Activated T-helper 1 cell treated with anti-CD3 and anti-CD28 coated beads, Interleukin-2, amount 50 U/mL, for 16 hours (primary cell): ENCODE measurements at places on chromosomes 4 and X.

DNA sequence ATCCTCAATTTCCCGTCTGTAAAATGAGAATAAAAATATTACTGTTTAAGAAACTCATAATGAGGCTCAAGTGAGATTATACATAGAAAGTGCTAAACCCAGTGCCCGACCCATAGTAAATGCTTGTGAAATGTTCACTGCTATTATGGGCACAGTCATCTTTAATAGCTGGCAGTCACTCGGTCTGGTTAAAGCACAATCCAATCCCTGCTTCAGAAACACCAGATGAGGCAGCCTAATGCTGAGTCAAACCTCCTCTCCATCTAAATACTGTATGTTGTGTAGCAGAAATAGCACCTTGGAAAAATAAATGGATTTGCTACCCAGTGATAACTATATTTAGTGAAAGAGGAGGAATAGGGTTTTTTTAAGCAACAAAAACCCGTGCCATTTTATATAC, 14.5 kb downstream of the EVC2 start:
- DNase-seq: no peak

DNA sequence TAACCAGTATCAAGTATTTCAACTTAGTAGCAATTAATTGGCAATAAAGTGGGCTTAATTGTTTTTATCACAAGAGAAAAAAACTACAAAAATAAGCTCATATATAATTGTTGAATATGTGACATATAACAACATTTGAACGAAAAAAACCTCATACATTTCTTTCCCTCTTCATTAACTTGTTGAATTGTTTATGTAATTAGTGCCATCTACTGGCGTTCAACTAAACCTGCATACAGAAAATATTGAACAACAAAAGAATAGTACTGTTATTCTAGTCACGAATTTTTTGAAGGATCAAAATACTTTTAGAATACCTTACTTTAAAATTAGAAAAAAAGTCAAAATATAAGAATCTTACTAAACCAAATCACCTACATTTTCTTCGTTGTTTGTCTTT, 586.5 kb upstream of the FTHL17 start:
- no peak for DNase-seq

DNA sequence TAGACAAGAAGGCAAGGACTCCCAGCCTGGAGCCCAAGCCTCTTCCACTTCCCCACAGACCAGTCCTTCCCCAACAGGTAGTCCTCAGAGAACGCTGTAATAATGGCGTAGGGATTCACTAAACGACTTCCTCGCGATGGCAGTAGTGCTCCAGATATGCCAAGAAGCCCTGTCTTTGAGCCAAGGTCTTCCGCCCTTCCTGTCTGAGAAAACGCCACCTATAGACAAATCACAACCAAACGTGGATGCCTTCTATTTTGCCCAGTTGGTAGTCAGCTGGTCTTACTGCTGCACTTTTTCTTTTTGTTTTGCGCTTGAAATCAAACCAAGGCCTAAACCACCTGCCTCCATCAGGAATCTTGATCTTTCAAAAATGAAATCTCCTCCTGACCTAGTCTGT, 203.3 kb downstream of the OR13H1 start:
- DNase-seq: peak; percentile 61

GRCh38 chrX:150642423-150642822, 50.8 kb upstream of the MTMR1 start:
- DNase-seq: no peak

- DNase-seq: no peak
Observed at GRCh38 chr4:3320361-3321023, 27.7 kb downstream of the RGS12 start.

- DNase-seq: no peak
Observed at GRCh38 chrX:31181377-31182000, 109.6 kb upstream of the FTHL17 start.

- DNase-seq: no peak
Observed at GRCh38 chr4:34721835-34722234, 1522.5 kb downstream of the ARAP2 start.

- no peak for DNase-seq
Observed at GRCh38 chrX:68045008-68045577, 388.2 kb downstream of the OPHN1 start.

GRCh38 chrX:112051576-112051975, 31.0 kb downstream of the TRPC5 start:
- DNase-seq: no peak

- DNase-seq: no peak
Observed at GRCh38 chr4:35993606-35994005, 250.7 kb downstream of the ARAP2 start.

GRCh38 chr4:69776696-69777095, 16.3 kb upstream of the SULT1B1 start:
- DNase-seq: no peak

- DNase-seq: no peak
Observed at GRCh38 chr4:45119376-45119775, 393.0 kb upstream of the GNPDA2 start.

DNA sequence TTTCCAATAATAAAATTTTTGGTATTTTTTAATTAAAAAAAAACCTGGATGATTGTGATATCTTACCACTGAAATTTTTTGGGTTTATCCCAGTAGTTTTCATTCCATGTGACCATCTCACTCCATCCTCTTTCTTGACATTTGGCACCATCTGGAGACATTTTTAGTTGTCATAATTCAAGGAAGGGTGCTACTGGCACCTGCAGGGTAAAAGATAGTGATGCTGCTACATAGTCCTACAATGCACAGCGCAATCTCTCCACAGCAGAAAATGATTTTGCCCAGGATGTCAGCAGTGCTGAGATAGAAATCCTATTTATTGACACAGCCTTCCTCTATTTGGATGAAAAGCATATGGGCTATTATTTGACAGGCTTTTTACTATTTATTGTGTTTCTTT, 79.3 kb downstream of the RBPJ start:
- no peak for DNase-seq

DNA sequence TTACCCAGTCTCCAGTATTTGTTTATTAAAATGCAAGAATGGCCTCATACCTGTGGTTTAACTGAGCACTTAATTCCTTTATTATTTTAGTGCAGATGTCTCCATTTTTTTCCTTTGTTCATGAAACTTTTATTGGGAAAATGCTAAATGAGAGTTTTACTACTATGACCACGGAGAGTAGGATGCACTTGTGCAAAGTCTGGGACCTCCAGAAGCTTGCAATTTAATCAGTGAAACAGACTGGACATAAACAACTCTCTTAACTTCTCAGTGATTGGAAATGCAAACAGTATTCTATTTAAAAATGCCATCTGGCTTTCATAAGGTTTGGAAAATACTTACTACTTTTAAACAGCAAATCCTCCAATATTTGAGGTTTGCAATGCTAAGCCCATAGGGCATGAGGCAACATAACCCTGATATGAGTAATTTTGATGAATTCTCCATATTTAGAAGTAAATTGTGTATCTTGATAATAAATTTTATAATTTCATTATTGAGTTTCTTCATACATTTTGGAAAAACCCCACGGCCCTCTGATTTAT, 718.7 kb upstream of the MAGEB2 start:
- no peak for DNase-seq

DNA sequence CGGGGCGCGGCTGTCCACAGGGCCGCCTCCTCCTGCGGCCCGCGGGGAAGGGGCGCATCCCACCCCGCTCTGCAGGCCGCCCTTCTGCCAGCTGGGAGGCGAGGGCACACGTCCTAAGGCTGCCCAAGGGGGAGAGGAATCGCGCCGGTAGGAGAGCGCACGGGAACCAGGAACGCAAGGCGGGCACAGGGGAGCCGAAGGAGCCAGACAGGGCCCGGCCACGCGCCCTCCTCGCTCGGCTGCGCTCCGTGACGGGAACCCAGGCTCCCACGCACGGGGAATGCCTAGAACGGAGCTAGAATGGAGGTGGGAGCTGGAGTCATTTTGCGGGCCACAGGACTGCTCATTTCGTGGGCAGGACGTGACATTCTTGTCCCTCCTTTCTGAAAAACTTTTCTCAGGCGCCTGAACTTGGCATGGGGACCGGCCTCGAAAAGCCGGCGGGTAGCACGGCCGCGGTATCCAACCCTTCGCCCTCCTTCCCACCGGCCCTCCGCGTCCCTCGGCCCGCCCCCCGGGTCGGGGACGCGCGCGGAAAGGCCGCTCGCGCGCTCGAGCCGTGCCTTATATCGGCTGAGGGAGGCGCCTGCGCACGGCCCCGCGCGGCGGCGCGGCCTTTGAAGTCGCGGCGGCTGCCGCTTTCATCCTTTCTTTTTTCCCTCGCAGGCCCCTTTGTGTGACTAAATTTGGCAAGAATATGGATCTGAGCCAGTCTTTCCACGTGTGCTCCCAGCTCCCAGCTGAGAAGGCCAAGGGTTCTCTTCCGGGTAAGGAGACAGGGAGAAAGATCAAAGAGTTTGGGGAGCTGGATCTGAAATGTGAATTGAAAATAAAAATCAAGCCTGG, 4.2 kb upstream of the LEF1 start:
- peak; percentile 40 for DNase-seq

- no peak for DNase-seq
Observed at GRCh38 chrX:1528884-1529203, 8.1 kb downstream of the P2RY8 start.

GRCh38 chrX:46961097-46961496, 48.9 kb downstream of the JADE3 start:
- no peak for DNase-seq

DNA sequence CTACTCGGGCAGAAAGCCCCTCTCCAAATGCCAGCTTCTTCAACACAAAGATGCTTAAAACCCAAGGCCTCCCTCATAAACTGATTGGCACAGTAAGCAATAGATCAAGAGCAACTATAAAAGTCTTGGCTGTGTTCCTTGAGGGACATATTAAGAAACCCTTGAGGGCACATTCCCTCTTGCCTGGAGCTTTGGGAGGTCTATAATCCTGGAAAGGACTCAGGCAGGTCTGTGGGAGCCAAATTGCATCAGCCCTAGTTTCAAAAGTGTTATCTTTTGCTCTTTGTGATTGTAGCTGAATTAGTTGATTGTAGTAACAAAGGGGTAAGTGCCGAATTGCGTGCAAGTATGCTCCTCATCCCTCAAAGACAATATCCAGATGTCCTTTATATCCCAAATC, 18.6 kb upstream of the SETD7 start:
- no peak for DNase-seq

DNA sequence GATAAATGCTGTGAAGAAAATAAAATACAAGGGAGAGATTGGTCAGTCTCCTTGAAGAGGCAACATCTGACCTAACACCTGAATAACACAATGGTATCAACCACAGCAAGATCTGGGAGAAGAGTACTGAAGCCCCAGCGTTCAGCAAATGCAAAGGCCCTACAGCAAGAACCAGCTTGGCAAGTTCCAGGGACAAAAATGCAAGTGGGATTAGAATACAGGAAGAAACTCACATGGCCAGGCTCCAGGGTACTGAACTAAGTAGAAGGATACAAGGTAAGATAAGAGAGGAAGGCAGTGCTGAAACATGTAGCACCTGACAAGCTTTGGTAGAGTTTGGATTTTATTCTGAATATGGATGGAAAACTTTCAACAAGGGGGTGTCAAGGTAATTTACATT, 3.6 kb downstream of the SMIM14 start:
- no peak for DNase-seq

- peak; percentile 24 for DNase-seq
Observed at GRCh38 chr4:39698424-39699009, 581 bp downstream of the UBE2K start.

- DNase-seq: no peak
Observed at GRCh38 chrX:40104985-40105834, 7.5 kb upstream of the BCOR start.

GRCh38 chr4:94758141-94758699, 465 bp downstream of the BMPR1B start:
- DNase-seq: no peak
